ENCODE measurements at places on chromosomes 6 and 20.

DNA sequence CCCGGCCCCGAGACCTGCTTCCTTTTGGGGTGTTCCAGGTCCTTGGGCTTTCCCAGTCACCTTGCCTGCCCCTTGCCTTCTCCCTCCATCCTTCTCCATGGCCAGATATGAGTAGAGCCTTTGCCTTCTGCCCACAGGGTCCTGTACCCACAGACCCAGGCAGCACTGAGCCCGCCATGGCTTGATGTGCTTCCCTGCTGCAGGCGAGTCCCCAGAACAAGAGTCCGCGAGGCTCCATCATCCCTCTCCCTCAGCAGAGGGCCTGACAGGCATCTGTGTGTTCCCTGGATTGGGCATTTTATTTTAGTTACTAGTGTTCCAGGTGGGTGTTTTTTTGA, 21.9 kb downstream of the PYGB start:
- DNase-seq, result no peak

DNA sequence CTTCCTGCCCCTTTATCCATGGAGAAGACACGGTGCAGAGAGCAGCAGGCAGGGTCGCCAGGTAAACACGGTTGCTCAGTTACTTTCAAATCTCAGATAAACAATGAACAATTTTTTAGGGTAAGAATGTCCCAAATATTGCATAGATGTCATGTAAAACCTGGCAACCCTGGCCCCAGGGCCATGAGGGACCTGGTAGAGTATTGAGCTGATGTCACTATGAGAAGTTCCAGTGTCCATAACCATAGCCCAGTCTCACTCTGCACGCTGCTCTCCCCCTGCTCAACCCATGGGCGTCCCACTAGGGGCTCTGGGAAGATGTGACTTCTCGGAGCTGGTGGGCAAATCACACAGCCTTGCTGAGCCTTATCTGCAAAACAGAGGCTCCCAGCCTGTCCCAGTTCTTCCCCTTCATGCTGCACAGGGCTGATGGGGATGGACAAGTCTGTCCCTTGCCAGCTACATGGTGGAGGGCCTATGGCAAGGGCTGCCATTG, 71.3 kb upstream of the TOP1 start:
- DNase-seq, result no peak

DNA sequence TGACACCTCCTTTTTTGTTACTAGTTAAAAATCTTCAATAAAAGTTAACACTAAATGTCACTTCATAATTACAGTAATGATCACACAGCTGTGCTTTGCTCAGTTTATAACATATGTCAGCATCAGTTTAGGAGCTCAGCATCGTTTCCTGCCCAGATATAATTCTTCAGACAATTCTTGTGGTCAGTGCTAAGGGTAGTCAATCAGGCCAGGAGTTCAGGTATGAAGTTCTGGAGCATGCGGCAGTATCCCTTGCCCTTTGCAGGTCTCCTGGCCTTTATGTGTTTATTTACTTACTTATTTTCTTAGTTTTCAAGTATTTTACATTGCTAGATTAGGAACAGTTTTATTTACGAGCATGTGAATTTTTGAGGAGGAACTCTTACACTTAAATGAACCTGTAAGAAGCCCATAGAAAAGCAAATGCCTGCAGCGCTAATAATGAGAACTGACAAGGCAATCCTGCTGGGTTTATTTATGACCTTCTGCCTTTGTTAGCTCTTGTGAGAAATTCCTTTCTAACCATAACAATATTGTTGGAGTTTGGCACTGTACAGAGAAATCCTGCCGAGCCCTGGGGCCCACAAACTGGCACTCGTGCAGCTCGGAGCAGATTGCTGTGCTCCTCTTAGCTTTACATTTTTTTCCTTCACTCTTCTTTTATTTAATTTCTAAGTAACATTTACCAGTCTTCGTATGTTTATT, 252.8 kb downstream of the TMEM242 start:
- DNase-seq, result no peak

DNA sequence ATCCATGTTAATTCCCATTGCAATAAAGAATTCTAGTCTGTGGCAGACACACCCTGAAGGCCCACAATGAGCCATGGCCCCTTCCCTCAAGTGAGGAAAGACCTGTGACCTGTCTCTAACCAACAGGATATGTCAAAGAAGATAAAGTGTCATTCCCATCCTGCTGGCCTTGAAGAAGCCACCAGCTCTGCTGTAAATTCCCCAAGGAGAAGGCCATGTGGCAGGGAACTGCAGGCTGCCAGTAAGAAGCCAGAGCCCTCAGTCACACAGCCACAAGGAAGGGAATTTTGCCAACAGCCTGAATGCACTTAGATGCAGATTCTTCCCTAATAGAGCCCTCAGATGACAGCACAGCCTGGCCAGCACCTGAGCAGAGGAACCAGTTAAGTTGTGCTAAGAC, 24.8 kb downstream of the VIP start:
- DNase-seq, result no peak

DNA sequence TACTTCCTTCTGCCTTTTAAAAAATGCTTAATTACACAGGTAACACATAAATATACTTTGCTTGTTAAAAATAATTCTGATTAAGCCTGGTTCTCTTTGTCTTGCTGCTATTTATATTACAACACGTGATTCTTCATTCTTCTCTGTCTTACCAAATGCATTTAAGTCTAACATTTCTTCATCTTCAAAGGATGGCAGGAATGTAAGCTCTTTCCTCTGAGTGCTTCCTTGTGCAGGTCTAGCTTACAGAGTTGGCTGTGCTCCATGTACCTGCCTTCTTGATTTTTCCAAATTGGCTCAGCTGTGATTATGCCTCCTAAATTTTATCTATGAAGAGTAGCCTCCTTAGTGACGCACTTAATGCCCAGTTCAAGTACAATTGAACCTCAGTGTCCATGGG, 44.4 kb downstream of the RNF144B start:
- DNase-seq, result no peak

DNA sequence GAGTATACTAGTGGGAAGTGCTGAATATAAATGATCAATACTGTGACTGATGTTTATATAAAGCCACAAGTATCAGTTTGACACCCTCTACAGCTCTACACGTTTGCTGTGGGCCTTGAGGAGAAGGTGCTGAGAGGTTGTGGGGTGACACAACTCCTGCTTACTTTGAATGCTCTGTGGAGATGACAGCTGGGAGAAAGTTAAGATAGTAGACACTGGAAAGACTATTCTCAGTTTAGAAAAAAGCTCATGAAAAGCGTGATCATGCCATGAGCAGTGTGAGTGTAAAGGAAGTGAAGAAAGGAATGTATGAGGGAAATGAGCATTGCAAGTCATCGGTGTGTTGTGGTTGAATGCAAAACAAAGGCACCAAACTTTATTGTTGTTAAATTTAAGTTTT, 215.8 kb downstream of the UTRN start:
- no peak for DNase-seq

DNA sequence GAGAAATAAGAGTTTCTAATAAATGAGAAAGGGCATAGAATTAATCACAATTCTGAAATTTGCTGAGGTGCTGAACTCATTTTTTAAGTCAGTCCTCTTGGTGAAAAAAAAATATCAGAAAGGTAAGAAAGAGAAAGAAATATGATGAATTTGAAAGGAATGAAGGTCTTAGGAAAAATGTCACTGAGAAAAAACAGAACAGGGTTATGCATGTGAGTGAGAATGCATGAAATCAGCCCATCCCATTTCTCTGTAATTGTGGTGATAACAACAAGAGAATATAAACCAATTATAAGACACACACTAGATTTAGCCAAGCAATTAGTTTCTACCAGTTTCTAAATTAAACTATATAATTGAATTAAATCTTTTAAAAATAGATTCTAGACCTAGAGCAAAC, 138.9 kb downstream of the TBX18 start:
- DNase-seq, result no peak

DNA sequence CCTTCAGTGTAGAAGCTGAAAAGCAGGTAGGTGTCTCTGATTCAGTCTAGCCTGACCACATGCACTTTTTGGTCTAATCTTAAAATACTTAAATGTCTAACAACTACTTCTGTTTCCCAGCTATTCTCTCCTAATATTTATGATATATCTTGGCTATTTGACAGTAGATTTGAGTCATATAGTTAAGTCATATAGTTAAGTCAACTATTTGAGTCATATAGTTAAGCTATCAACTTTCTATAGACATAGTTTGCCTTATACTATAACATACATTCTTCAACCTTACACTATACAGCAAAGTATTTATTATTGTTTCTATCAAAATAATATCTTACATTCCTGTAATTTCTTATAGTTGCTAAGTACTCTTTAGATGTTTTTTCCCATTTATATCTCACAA, 110.9 kb downstream of the GMDS start:
- no peak for DNase-seq

DNA sequence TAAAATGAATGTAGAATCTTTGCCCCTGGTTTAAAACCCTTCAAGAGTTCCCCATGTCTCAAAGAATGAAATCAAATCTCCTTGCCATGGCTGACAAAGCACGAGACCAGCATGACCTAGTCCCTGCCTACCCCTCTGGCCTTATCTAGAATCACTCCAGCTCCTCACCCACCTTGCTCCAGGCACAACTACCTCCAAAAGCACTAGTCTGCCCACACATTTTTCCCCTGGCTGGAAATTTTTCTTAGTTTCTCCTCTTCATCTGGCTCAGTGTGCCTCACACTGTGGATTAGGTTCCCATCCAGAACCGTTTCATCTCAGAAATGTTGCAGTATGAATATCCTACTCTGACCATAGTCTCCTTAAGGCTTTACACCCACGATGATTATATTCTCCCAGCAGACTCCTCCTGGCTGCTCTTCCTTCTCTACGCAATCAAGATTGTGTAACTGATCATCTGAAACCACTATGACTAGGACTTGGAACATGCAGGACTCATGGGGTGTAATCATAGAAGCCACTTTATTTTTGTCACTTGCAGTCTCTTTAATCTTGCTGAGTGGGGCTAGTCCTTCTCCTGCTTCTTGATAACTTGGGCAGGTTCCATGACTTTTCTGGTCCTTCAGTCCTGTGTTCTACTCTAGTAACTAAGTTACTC, 7.8 kb upstream of the MRS2 start:
- DNase-seq, result no peak

DNA sequence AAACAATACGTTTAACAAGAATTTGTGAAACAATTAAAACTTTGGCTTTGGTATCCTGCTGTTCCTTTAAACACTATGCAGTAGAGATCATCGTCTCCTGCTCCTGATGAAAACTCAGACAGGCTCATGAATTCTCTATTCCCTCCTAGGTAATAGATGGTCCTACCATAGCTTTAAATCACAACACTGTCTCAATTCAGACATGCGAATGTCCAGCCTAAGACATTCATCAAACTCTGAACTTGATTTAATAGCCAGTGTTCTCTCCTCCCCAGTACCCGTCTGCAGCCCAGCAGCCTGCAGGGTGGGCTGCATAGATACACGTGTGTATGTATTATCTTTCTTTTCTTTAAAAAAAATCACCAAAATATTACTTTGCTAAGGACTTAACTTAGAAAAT, 232.8 kb downstream of the TTLL2 start:
- no peak for DNase-seq

GRCh38 chr6:43405354-43405753, 22.0 kb upstream of the ABCC10 start:
- DNase-seq, result no peak

GRCh38 chr6:165298402-165298801, 11.0 kb downstream of the C6orf118 start:
- DNase-seq, result no peak

GRCh38 chr20:17587824-17588223, 17.9 kb downstream of the DSTN start:
- no peak for DNase-seq

GRCh38 chr6:49892280-49892679, 25.9 kb upstream of the CRISP1 start:
- no peak for DNase-seq

DNA sequence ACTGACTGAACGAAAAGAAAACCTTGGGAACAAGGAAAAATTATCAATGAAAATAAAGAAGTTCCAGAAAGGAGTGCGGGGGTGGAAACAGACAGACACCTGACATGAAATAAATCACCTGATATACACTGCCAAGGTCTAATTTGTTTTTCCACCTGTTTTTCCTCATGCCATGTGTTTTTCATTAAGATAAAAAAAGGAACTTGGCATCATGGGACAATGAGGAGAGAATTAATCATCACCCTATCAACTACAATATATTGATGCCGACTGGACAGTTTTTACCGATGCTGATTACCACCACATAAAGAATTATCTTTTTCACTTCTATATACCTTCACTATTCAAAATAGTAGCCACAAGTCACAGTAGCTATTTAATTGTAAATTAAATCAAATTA, 233.2 kb downstream of the ARHGAP18 start:
- DNase-seq, result no peak

DNA sequence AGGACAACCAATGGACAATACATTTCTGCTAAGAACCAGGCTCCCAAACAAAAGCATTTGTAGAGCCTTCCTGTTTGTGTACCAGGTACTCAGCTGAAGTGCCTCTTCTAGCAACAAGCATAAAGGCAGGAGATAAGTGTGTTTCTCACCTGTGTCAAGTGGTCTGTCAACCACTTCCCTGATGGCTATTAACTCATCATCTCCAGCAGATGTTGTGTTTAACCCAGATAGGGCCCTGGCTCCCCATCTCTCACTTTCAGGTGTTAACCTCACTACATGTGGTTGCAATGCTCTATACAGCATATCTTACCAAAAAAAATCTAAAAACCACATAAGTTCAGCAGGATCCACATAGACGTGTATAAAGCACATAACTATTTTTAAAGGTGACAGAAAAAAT, 9.6 kb upstream of the IL17A start:
- no peak for DNase-seq

DNA sequence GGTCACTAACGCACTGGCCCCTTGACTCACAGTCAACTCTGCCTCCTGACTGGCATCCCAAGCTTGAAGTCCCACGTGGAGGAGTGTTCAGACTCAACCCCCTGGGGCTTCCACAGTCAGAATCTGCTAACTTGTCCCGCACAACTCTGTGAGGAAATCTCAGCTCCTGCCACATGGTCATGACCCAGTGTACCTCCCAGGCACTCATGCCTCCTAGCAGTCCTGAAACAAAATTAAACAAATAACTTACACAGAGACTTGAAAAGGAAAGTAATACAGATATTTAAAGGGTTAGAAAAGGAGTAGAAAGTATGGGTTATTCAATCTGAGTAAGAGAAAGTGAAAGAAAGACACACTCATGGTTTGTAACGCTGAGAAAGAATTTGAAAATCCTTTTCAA, 134.9 kb downstream of the GMDS start:
- no peak for DNase-seq

DNA sequence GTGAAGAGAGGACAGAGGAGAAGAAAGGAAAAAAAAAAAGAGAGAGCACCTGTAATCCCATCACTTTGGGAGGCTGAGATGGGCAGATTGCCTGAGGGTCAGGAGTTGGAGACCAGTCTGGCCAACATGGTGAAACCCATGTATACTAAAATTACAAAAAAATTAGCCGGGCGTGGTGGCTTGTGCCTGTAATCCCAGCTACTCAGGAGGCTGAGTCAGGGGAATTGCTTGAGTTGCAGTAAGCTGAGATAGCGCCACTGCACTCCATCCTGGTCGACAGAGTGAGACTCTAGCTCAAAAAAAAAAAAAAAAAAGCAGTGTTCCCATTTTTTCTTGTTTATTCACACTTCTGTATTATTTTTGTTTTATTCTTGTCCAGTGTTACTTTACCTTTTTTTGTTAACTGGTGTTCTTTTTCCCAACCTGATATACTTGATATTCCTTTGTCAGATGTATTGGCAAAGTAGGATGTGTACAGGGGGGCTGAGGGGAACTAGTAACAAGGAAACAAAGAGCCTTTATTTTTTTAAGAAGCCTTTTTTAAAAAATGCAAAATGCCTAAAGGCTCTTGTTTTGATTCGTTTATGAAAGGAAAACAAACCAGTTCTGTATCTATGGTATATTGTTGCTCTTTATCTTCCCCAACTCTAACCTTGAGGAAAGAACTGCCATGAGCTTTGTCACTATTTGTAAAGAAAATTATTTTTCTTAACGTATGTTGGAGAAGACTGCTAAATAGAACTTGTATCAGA, 22.3 kb downstream of the COL19A1 start:
- no peak for DNase-seq

Measured in DMS 273 treated with DMSO at 0.1 percent for 48 hours (cell line).